Stimulated activated CD8-positive, alpha-beta memory T cell treated with anti-CD3 and anti-CD28 coated beads, Interleukin-2, amount 100 ng/mL, for 1 hour (primary cell): ENCODE measurements at places on chromosomes 11 and 22.

DNA sequence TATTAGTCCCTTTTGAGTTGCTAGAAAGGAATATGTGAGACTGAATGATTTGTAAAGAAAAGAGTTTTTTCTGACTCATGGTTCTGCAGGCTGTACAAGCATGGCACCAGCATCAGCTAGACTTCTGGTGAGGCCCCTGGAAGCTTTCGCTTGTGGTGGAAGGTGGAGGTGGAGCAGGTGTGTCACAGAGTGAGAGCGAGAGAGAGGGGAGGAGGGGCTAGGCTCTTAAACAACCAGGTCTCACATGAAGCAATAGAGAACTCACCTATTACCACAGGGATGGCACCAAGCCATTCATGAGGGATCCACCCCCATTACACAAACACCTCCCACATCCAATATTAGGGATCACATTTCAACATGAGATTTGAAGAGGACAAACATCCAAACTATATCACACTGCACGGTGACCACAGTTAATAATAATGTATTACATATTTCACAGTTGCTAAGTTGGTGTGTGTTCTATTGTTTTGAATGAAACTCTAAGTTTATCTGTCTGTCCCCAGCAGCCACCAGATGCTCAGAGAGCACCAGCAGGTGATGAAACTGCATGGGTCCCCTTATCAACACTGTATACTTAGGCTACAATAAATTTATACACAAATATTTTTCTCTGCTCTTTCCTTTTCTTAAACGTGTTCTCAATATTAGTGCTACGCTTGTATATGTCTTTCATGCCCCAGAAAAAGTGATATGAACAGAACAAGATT is 14.1 kb downstream of the ZFP91 start:
- DNase-seq: no peak

DNA sequence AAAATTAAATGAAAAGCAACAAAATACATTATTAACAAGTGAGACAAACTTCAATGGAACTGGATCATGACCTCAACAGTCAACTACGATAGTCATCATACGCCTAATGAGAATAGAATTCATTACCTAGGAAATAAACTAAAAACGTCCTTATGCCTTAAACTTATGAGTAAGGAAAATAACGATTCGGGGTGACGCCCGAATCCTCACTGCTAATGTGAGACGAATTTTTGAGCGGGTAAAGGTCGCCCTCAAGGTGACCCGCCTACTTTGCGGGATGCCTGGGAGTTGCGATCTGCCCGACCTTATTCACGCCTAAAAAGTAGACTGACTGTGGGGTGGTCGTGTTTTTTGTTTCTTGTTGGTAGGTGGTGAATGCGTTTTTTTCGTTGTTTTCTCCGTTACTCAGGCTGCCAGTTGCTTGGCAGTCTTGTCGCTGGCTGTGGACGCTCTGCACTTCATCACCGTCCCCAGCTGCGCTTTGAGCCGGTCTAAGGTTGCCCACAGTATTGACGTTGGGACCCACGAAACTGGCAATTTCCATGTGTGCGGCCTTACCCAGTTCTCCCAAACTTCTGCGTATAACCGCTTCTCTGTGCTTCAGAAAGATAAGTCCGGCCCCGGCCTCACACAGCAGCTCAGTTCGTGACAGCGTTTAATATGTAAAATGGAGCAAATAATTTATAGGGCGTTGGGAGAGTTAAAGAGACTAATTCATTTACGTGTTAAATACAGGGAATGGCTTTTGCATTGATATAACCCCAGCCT is 593 bp upstream of the POLDIP3 start:
- peak; percentile 74 for DNase-seq

- no peak for DNase-seq
These were observed 44.6 kb upstream of the ELF5 start for GRCh38 chr11:34558211-34558610.

DNA sequence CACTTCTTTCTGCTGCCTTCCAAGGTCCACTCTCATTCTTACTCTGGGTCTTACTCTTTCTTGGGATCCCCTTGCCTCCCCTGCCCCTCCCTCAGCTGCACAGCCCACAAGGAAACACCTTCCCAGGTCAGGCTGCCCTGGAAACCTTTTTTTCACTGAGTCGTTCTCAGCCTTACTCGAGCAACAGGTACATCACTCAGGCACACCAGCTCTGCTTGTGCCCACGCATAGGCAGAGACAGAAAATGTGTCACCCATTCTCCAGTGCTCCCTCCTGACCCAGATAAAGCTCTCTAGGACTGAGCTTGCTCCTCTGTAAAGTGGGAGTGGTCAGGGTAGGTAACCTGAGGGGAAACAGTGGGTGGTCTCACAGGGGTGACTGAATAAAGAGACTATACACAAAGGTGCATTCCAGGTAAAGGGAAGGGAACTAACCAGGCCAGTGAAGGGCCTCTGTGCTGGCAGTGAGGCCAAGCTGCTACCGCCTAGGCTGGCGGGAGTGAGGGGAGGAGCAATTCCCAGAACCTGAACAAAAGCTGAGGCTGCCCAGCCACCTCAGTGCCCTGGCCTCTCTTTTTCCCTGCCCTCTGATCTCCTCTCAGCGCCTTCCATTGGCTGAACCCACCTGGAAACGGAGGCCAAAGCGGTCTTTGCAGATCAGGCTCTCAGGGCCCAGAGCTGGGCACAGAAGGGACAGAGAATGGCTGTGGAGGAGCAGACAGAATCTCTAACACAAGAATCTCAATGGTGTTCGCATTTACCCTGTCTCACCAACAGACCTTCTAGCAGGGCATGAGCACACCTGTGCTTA is 15.9 kb downstream of the PRG3 start:
- no peak for DNase-seq

- no peak for DNase-seq
These were observed 16.6 kb downstream of the RTN4RL2 start for GRCh38 chr11:57476757-57477506.

DNA sequence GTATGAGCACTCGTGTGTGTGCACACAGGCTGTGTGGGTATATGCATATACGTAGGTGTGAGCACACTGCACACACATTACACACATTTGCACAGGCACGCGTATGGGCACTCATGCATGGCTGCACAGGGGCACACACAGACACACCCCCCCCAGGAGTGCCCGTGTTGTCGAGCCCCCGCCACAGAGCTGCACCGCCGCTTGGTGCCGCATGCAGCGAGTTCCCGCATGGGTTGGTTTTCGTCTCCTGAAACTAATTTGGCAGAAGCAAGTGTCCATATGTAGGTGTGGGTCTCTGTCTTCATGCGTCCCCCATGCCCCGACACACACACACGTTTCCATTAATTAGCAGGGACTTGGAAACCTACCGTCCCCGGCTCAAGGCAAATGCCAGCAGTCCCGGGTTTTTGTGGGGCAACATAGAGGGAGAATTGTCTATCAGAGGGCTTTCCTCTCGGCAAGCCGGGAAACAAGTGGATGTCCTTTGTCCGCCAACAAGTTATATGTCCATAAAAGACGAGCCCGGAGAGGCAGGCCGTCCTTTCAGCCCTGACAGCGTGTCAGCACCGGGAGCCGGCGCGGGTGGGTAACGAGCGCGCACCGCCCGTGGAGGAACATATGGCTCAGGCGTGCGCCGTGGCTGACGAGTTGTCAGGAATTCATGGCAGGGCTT is 1291.7 kb downstream of the BRD1 start:
- DNase-seq: no peak

- DNase-seq: no peak
These were observed 29.1 kb upstream of the COMT start for GRCh38 chr22:19912271-19912999.

DNA sequence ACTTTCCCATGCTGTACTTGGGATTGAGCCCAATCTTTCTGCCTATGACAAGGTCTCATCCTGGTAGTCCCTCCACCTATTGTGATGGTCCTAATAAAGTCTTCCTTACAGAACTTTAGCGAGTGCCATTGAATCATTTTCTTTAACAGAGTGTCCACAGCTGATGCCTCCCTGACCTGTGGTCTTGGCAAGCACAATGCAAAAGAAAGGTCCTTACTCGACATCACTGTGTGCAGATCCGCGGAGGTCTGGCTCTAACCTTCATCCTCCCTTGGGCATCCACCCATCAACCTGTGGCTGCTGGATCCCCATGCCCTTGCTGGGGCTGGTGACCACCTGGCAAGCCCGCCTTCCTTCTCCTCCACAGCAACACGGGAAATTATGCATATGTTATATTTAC is 1203.9 kb downstream of the TBC1D22A start:
- no peak for DNase-seq

GRCh38 chr11:68340003-68340767 is 27.8 kb downstream of the LRP5 start:
- no peak for DNase-seq

DNA sequence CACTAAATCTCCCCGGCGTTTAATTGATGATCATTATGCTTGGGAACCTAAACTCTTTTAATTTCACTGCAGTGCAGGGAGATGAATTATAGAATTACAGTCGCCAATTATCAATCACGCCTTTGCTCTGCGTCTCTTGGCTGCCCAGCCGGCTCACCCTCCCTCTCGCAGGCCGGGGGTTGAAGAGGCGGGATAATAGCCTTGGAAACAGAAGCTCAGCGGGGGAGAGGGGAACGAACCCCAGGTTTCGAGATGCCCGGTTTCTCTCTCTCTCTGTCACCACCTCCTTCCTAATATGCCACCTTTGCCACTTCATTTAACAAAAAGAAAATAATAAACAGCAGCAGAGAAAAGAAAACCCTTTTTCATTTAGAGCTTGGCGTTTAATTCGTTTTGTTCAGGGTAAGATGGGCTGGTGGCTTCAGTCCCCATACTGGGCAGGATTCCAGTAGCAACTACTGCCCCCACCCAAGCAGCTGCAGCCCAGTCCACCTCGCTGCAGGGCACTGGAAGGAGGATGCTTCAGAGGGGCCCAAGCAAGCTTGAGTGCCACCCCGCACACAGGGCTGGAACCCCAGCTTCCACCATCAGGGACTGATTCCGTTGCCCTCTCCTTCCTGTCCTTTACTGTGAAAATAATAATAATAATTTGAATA is 271.7 kb downstream of the BUD13 start:
- no peak for DNase-seq

GRCh38 chr11:1937616-1938342 is 9.4 kb upstream of the MRPL23 start:
- DNase-seq: no peak

DNA sequence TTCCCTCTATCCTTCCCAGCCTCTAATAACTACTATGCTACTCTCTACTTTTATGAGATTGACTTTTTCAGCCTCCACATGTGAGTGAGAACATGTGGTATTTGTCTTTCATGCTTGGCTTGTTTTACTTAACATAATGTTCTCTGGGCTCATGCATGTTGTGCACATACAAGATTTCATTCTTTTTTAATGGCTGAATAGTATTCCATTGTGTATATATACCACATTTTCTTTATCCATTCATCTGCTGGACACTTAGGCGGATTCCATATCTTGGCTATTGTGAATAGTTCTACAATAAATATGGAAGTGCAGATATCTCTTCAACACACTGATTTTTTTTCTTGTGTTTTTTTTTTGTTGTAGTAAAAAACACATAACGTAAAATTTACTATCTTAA is 19.4 kb downstream of the OSBP2 start:
- no peak for DNase-seq

GRCh38 chr11:43515090-43515489 is 156.4 kb downstream of the TTC17 start:
- no peak for DNase-seq

GRCh38 chr11:29629286-29629685 is 387.5 kb downstream of the KCNA4 start:
- no peak for DNase-seq

GRCh38 chr22:19871023-19871844 is 16.6 kb upstream of the GNB1L start:
- DNase-seq: no peak

GRCh38 chr11:122069707-122070360 is 46.2 kb downstream of the BLID start:
- DNase-seq: no peak

GRCh38 chr11:1744891-1745700 is 5.3 kb downstream of the IFITM10 start:
- DNase-seq: no peak

- no peak for DNase-seq
These were observed 7.4 kb upstream of the BDNF start for GRCh38 chr11:27707676-27708075.

DNA sequence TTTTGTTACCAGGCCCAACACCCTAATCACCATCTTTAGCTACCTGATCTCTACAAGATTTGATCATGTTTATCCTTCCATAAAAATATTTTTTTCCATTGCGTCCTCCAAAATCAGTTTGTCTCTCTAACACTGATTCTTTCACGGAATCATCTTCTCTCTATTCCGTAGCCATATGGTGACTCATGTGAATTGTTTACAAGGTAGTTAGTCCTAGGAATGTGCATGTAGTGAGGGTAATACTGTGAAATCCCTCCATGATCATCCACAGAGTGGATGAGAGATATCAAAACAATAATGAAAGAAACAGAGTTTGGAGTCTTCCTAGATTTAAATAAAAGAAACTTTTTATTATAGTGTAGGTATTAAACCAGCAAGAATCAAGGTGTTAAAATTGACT is 230.2 kb downstream of the METTL15 start:
- no peak for DNase-seq

GRCh38 chr11:117980720-117981119 is 5.5 kb upstream of the IL10RA start:
- DNase-seq: no peak

DNA sequence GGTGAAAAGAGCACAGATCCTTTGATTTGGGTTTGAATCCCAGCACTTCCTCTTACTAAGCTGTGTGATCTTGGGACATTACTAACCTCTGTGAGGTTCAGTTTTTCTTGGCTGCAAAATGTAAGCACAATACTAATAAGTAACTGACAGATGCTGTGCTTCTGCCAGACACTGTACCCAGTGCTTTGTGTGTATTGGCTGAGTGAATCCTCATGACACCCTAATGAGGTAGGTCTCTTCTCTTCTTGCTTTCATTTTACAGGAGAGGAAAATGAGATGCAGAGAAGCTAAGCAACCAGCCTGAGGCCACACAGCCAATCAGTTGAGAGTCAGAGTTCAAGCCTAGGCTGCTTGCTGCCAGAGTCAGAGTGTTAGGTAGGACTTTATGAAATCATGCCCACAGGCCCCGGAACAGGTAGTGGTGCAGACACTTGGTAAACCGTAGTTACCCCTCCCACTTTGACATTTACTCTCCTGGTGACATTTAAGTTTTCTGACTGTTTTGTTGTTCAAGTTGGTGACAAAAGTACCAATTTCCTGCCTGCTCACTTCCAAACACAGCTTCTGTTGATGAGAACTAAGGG is 21.2 kb downstream of the PTPRJ start:
- DNase-seq: peak; percentile 67
